ENCODE measurements at places on chromosomes 3 and 15. TPM values are rescaled to one million over a fixed set of nuclear protein-coding genes. Genes with fewer than 3 reads are reported as not detected.

DNA sequence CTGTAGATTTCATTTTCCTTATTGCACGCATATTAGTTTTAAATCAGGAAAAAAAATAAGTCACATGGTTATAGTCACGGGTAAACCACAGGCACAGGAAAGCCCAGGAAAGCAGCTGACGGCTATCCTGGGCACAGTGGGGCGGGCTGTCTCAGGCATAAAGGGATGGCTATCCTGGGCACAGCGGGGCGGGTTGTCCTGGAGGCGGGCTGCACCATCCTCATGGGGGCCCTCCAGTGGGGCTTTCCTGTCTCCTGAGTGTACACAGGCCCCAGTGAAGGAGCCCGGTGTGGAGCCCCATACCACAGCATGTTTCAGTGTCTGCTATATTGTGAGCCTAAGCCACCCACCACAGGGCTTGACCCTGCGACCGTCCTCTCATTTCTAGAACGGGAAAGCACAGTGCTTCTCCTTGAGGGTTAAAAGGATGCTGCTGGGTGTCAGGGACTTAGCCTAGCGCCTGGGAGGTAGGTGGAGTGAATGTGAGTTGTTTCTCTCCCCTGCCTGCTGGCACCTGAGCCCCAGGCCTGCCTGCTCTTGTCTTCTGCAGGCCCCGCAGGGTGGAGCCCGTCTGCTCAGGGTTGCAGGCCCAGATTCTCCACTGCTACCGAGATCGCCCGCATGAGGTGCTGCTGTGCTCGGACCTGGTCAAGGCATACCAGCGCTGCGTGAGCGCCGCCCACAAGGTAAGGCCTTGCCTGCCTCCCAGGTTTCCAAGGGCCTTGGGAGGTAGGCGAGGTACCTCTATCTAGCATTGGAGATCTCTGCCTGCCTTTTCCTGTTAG lies 25.9 kb upstream of the PLXNA1 start:
- no peak for DNase-seq

CPN2 gene
- total RNA-seq = not detected

DNA sequence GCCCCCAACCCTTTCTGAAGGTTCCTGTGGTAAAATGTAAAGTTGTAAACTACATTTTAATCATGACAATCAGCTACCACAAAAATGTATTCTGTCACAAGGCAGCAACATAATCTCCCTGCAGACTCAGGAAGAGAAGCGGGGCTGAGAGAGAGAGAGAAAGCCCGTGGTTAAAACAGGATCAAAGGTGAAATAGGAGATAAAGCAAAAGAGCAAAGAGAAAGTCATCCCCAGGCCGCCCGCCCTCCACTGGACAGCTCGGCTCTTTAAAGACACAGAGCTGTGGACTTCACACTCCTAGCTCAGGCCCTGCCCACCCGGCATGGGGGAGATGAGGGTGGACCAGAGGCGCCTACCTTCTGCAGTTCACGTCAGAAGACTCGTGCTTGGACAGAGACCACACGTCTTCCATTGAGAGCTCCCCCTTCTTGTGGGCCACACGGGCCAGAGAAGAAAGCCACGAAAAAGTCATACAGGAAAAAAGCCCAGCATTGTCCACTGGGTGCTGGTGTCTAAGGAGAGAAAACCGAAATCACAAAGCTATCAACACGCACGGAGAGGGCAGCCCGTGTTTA lies 29.4 kb downstream of the ABCC5 start:
- no peak for DNase-seq

SEMA7A gene
- 18.7 TPM for total RNA-seq

FGF12 gene
- 0.45 TPM for total RNA-seq

- DNase-seq = no peak
Measured at GRCh38 chr3:31213869-31214486, 318.7 kb upstream of the STT3B start.

NEK11 gene
- 6.8 TPM for total RNA-seq

DNA sequence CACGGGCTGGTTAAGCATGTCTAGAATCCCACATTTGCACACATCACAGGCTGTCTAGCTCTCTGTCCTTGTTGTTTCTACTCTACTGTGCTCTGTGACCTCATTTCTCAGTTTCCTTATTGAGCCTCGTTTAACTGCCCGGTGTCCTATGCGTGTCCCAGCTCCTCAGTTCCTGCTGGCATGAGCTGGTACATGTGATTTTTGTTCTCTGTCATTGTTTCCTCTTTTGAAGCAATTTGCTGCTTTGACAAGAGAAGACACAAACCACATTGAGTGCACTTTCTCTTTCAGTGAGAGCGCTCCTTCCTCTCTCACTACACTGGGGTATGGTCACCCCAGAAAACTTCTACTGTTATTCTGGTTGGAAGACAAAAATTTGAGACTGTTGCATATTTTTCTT lies 563.5 kb downstream of the PDCD6IP start:
- peak; percentile 23 for DNase-seq

FAM131A gene
- 81.7 TPM for total RNA-seq

ALS2CL gene
- total RNA-seq = 175 TPM

DNA sequence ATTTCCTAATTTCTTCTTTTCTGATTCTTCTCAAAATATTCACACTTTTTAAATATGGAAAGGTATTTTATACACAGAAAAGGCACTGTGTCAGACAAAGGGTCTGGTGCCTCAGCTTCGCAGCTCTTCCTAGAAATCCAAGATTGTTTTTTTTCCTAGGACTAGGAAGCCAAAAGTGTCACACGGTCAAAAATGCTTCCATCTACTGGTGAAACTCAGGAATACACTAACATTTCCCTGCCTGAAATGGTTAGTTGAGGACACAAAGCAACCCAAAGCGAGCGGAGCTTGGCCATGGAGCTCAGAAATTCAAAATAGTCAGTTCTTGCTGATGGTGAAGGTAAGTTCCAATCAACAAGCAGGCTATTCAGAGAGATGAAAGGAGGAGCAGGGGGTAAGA lies 426.5 kb upstream of the RASGRP1 start:
- no peak for DNase-seq

DNA sequence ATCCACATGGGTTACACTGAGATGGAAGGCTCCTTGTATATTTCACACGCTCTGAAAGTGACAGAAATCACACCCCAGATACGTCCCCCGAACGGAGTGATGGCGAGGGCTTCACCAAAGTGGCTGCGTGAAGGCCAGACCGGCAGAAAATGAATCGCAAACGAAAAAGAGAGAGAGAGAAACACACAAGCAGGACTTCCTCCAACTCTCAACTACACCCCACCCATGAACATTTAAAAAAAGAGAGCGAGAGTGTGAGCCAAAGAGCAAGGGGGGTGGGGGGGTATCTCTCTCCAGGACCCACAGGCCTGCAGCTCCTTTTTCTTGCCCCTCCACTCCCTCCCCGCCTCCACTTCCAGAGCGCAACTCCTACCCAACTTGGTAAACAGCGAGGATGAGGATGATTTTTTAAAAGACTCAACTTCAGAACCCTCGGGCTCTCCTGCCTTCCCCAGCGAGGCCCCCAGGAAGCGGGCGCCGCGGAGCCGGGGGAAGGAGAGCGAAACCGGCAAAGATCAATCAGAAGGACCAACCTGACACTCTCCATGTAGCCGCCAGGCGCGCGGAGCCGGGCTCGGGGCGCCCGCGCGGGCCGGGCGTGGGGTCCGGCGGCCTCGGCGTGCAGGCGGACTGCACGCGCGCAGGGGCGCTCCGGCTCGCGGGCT lies 519.1 kb downstream of the FOXP1 start:
- DNase-seq = no peak

CDCP1 gene
- total RNA-seq = 44.1 TPM

MUC20 gene
- total RNA-seq = 1.0 TPM

CEMIP gene
- 3.4 TPM for total RNA-seq

GRCh38 chr3:149343951-149344350 lies 10.5 kb upstream of the TM4SF18 start:
- DNase-seq = no peak

- no peak for DNase-seq
Measured at GRCh38 chr3:34376691-34377090, 578.3 kb downstream of the PDCD6IP start.

DNA sequence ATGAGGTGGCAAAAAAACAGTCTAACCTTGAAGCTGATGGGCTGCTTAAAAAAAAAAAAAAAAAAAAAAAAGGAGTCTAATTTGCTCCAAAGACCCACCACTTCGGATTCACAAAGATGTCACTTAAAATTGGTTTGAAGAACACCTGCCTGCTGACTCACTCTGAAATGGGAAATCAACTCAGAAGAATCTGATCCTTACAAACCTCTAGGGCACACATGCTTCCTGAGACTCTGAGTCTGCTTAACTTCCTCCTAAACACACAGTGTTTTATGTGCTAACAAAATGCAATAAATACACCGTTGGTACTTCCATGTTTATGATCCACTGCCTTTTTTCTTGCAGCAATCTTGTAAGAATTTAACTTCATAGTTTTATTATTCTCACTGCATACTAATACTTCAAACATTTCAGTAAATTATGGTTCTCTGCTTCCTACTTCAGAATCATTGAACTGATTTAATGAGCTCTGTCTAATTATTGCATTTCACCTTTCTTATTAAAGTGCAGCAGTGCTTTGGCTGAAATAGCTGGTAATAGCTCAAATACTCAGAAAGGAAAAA lies 73.0 kb upstream of the FRMD4B start:
- no peak for DNase-seq

- DNase-seq = no peak
Measured at GRCh38 chr3:9448071-9448470, 50.7 kb downstream of the SETD5 start.

GRCh38 chr3:148600902-148601765 lies 96.6 kb upstream of the AGTR1 start:
- DNase-seq = no peak

RETNLB gene
- total RNA-seq = not detected

- DNase-seq = no peak
Measured at GRCh38 chr15:71250936-71251583, 135.8 kb downstream of the THSD4 start.

DNA sequence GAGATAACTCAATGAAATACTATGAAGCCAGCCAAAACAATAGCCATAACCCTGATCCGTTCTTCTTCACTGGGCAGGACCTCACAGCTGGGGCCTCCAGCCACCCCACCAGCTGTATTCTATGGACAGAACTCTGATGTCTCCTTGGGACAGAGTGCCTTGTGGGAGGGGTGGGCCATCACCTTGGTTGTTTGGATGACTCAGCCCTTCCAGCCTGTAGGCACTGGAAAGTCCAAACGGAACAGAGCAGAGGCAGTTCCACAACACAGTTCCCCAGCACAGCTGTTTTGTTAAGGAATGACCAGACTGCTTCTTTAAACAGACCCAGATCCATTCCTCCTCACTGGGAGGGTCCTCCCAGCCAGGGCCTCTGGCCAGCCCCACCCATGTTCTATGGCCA lies 31.9 kb upstream of the ZBED2 start:
- DNase-seq = no peak

CPB1 gene
- 12.0 TPM for total RNA-seq

- DNase-seq = no peak
Measured at GRCh38 chr3:21517184-21517583, 233.8 kb downstream of the ZNF385D start.

- peak; percentile 65 for DNase-seq
Measured at GRCh38 chr3:126056088-126056487, 27.8 kb downstream of the SLC41A3 start.

PPCDC gene
- 14.4 TPM for total RNA-seq

DNA sequence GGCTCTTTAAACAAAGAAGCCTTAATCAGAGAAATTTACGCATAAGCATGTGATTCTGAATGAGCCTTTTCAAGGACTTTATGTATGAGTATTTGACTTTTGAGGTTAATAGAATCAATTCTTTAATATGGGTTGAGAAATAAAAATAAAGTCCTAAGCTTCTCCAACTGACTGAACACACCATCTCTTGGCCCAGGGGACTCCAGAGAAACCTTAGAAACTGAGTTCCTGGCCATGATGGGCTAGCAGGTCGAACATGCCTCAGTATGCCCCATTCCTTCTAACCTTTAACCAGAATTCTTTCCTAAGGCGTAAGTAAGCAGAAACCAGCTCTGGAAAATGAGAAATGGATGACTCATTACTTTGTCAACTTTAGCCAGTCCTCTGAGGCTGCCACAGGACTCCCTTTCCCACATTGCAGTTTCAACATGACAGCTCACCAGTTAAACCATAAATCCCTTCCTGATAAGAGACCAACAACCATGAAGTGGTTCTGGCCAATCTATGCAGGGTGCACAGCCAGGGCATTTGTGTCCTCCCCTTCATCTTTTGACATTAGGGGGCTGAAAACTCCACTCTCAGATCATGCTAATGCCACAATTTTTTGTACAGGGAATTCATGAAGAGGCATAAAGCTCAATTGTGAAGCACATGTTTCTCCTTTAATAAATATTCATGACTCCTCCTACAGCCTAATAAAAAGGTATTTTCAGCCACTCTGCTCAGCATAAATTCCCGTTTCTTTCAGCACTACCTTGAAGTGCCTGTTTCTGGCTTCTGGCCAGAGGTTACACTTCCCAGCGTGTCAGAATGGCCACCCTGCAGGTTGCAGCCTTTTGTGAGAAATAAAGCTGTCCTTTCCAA lies 33.3 kb downstream of the TM4SF18 start:
- DNase-seq = no peak

GRCh38 chr3:84547971-84548970 lies 410.5 kb upstream of the CADM2 start:
- peak; percentile 70 for DNase-seq

GRCh38 chr15:42796955-42797782 lies 60.2 kb upstream of the CDAN1 start:
- DNase-seq = no peak

FOXP1 gene
- total RNA-seq = 56.5 TPM

ZBED2 gene
- total RNA-seq = 0.49 TPM

SELENOS gene
- total RNA-seq = 64.9 TPM

- DNase-seq = no peak
Measured at GRCh38 chr15:52284164-52284563, 11.4 kb downstream of the MYO5C start.

DNA sequence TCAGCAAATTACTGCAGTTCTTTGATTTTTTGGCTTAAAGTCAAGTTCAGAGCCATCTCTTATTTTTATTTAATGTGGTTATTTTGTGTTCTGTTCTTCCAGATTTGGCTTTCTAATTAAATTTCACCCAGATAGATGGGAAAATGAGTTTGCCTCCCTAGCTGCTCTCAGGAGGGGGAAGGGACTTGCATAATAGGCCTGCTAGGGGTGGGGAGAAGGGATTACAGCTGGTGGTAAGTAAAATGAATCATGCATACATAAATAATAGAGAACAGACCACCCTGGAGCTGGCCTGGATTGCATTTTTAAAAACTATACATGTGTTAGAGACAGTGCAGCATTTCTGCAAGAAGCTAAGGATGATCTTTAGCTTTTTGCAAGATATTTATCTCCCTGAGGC lies 3.9 kb upstream of the PXYLP1 start:
- DNase-seq = no peak

ANKRD34C gene
- not detected for total RNA-seq

GRCh38 chr3:122727766-122728165 lies 47.1 kb downstream of the PARP14 start:
- DNase-seq = no peak

- no peak for DNase-seq
Measured at GRCh38 chr3:138186221-138186620, 880 bp upstream of the ARMC8 start.

Data from lower leg skin (tissue), 4 donors.